IMR-90 (cell line): ENCODE measurements at places on chromosomes 3 and 15.

- DNase-seq = no peak
These were observed 295.2 kb downstream of the VGLL3 start for GRCh38 chr3:86695752-86696151.

GRCh38 chr15:73573572-73573971 is 59.6 kb downstream of the NPTN start:
- DNase-seq = peak; percentile 97

GRCh38 chr3:22129101-22129500 is 378.1 kb upstream of the ZNF385D start:
- DNase-seq = no peak

DNA sequence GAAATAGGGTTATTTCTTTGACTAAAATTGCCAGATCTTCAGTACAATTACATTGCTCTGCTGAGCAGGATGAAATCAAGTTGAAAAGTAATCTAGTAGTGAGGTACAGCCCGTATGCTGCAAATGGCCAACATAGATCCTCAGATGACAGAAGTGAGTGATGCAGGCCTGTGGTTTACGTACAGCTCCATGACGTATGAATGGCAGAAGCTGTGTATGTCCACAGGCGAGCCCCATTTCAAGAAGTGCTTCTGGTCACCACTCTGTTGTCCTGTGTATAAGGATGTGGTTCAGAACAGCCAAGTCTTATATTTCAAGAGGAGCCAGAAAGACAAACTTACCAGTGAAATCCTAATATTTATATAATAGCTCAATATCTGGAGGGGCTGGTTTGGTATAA is 9.2 kb downstream of the CD86 start:
- DNase-seq = no peak

- peak; percentile 76 for DNase-seq
These were observed 39.2 kb downstream of the RAB27A start for GRCh38 chr15:55250392-55250791.

DNA sequence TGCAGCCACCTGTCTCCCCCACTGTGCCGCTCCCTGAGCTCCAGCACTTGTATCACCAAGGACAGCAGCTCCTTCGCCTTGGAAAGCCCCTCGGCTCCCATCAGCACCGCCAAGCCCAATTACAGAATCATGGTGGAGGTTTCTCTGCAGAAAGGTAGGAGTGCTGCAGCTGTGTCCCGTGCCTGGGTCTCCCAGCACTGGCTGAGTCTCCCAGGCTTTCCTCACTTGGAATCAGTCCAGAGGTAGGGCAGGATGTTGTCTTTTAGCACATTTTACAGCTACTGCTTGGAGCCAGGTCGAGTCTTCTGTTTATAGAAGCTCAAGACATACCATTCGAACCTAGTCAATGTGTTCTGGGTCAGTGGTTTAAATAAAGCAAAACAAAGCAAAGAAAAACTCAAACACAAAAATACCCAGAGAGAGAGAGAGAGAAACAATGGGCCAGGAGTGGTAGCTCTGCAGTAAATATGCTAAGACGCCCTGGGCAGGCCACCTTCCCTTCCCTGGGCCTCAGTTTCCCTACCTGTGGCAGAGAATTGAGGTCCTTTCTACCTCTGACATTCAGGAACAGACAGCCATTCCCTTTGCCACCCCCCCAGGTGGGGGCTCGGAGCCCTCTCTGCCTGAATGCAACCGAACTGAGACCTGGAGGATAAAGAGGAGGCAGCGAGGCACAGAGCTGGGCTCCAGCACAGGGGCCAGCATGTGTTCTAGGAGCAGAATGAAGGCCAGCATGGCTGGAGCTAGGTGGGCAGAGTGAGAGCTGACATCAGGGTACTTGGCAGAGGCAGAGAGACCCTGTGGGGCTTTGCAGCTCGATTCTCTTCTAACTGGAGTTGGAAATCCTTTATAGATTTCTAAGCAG is 44.1 kb downstream of the STARD5 start:
- no peak for DNase-seq

DNA sequence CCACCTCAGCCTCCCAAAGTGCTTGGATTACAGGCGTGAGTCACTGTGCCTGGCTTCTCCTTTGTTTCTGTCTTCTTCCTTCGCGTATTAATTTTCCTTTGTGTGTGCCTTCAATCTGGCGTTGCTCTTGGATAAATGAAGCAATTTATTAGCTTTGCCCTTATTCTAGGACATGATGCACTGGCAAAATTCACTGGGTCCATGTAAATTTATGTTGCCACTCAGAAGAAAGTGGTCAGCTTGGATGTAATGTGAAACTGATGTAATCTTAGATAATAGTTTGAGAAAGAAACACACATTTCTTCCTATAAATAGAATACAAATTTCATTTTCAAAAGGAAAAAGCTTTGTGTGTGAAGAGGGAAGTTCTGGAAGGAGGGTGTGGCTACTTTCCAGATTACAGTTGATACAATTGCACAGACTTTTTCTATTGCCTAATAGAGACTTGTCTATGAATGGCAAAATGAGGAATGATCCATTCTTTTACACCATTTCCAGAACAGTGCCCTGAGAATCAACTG is 23.3 kb upstream of the ATP1B3 start:
- DNase-seq = no peak

GRCh38 chr3:191721390-191721861 is 260.5 kb downstream of the PYDC2 start:
- DNase-seq = no peak

GRCh38 chr3:127016043-127016343 is 33.1 kb downstream of the PLXNA1 start:
- no peak for DNase-seq

GRCh38 chr3:104190681-104191080 is 1176.0 kb upstream of the ALCAM start:
- no peak for DNase-seq

- no peak for DNase-seq
These were observed 437.2 kb downstream of the SI start for GRCh38 chr3:164641071-164641470.

DNA sequence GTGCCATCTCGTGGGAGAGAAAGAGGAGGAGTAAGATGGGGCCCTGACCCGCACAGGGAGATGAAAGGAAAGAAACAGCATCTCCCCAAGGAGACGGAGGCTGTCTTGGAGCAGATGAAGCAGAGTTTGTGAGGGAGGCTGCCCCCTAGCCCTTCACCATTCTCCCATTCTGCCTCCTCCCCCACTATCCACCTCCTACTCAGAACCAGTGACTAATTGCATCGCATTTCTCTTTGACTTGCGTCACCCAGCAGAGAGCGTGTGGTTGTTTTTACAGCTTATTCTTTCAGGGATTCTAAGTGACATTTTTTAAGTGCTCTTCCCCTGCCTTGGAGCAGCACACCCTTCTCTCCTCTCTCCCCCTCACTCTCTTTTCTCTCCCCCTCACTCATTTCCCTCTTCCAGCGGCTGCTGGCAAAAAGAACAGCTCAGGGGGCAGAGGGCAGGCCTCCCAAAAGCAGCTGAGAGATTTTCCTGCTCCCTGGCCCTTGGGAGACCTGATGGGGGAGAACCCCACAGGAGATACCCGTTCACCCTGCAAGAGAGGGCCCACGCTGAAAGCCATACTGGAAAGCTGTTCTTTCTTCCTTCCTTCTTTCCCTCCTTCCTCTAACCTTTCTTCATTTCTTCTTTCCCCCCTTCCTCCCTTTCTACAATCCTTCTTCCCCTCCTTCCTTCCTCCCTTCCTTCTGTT is 91.8 kb downstream of the MRPL46 start:
- peak; percentile 74 for DNase-seq

GRCh38 chr3:56154297-56154696 is 314.0 kb downstream of the ERC2 start:
- DNase-seq = no peak

GRCh38 chr3:117695321-117695720 is 985.7 kb downstream of the TUSC7 start:
- peak; percentile 81 for DNase-seq

DNA sequence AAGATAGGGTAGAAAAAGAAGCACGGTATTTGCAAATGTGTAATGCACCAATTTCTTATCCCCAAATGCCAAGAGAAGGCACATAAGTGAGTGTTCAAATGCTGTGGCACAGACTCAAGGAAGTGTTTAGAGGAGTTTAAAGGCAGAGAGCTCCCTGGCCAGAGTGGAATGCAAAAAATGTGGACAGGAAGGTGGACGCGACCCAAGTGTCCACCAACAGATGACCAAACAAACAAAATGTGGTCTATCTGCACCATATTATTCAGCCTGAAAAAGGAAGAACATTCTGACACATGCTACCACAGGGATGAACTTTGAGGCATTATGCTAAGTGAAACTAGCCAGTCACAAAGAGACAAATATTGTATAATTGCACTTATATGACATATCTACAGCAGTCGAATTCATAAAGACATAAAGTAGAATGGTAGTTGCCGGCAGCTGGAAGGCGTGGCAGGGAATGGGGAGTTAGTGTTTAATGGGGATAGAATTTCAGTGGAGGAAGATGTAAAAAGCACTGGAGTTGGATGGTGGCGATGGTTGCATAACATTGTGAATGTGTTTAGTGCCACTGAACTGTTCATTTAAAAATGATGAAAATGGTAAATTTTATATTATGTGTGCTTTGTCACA is 126.6 kb downstream of the SRGAP3 start:
- no peak for DNase-seq

GRCh38 chr15:69914960-69915359 is 182.8 kb downstream of the TLE3 start:
- DNase-seq = no peak

DNA sequence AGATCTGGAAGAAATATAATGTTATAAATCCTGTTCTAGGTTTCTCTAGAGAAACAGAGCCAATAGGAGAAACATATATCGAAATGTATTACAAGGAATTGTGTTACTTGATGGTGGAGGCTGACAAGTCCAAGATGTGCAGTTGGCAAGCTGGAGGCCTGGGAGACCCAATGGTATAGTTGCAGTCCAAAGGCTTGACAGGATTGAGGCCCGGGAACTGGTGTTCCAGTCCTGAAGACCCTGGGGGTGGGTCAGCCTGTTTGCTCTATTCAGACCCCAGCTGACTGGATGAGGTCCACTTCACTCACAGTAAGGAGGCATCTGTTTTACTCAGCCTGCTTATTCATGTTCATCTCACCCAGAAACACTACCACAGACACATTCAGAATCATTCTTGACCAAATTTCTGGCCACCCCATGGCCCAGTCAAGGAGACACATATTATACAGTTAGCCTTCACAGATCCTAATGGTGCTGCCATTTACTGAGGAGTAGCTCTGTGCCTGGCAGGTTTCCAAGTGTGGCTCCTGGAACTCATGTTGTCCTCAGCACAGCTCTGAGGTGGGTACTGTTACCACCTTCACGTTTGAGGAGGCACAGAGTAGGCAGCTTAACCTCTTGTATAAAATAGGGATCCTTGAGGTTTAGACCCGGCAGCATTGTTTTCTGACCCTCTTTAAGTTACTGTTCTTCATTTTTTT is 3.7 kb downstream of the TRAK1 start:
- DNase-seq = no peak

- peak; percentile 40 for DNase-seq
These were observed 24.4 kb downstream of the SELENOT start for GRCh38 chr3:150627557-150627956.

GRCh38 chr3:150743508-150743907 is 19.5 kb downstream of the SIAH2 start:
- peak; percentile 51 for DNase-seq

DNA sequence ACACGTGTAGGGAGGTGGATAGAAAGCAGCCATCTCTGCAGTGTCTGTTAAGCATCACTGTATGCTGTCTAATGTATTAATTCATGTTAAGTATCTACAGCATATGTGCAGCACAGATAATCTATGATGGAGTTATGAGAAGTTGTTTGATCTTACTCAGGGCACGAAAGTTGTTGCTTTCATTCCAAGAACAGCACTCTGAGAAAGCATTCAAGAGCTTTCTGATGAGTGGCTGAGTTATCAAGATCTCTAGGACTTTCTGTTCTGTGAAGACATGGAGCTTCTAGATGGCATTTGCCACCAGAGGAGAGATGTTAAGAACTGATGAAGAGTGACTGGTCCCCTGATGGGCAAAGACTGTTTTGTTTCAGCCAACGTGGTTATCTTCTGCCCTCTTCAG is 22.6 kb upstream of the TPRG1 start:
- no peak for DNase-seq

GRCh38 chr3:122755491-122755890 is 38.1 kb downstream of the HSPBAP1 start:
- peak; percentile 12 for DNase-seq

GRCh38 chr3:11523572-11524101 is 120.1 kb downstream of the VGLL4 start:
- DNase-seq = no peak

GRCh38 chr15:70647396-70647795 is 116.0 kb downstream of the UACA start:
- DNase-seq = no peak

- no peak for DNase-seq
These were observed 12.0 kb upstream of the C3orf80 start for GRCh38 chr3:160213191-160213590.

- DNase-seq = peak; percentile 35
These were observed 144.1 kb downstream of the VPS13C start for GRCh38 chr15:61916104-61916503.

DNA sequence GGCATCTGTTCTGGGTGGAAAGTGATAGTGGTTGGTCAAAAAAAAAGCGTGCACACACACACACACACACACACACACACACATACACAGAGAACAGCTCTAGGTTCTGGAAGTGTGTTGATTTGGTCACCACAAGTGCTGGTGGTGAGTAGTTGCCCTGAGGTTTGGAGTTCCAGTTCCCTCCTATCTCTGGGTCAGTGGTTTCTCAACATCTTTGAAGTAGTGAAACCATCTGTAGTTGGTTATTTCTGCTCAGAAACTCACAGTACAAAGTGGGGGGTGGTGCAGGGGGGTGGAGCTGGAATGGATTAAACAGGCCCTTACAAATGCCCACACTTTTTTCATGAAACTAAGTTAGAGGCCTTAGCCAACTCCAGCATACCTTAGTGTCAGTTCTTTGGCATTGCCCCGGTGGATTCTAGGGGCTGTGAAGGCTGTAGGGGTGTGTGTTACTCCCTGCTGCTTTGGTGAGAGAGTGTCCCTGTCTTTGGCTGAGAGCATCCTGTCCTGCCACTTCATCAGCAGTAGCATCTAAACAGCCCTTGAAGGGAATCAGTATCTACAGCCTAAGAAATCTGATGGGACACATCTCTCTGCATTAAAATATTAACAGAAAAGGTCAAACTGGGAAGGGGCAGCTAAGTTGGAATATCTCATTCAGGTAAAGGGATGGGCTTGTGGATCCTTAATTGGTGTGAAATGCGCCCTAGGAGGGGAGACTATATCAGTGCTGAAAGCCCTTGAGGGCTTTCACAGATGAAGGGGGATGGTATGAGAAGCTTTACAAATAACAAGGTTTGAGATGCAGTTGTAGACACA is 20.6 kb downstream of the SMAD3 start:
- DNase-seq = peak; percentile 88

DNA sequence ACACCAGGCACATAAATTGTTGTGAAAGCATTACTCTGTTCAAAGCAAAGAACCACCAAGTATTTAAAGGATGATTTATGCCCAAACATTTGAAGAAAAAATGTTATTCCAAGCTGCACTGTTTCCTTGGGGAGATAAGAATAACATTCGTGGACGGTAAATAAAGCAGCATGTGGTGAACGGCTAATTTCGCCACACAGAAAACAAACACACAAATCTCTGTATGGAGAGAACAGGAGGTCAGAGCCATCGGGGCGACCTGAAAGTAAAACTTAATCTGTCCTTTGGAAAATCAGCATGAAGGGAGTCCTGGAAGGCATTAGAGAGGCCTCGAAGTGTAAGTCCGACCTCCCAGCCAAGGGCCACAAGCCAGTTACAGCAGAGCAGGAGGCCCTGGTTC is 27.1 kb upstream of the GABRG3 start:
- no peak for DNase-seq
